ENCODE measurements at places on chromosomes 12 and 14.

DNA sequence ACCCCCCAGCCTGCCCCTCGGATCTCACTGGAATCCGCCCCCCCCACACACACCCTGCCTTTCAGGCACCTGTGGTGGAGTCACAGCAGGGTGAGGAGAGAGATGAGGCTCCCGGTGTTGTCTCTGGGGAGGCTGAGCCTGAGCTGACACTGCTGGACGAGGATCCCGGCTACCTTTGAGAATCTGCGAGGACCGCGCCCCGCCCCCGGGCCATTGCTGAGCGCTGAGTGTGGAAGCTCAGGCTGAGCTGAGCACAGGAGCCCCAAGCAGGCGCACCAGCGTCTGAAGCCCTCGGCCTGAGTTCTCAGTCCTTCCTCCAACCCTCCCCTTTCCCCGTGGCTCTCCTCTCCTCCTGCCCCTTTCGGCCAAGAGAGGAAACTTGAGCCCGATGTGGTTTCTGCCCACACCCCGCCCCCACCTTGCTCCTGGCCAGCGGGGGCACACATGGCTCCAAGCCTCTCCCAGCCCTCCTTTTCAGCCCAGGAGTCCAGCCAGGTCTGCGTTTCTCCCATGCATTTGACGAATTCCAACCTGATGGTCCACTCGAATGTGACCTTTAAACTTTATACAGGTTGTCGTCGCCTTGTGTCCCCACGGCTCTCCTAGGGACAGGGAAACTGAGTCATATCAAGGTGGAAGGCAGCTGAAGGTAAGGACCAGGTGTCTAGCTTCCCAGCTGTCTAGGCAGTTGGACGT, at the start of gene NFE2:
TSS of gene NFE2 (minus strand) at position 284 of the 696 bp plus-strand sequence. CDS start 5,767 bp downstream, outside the sequence.
- DNase-seq = peak; percentile 58

DNA sequence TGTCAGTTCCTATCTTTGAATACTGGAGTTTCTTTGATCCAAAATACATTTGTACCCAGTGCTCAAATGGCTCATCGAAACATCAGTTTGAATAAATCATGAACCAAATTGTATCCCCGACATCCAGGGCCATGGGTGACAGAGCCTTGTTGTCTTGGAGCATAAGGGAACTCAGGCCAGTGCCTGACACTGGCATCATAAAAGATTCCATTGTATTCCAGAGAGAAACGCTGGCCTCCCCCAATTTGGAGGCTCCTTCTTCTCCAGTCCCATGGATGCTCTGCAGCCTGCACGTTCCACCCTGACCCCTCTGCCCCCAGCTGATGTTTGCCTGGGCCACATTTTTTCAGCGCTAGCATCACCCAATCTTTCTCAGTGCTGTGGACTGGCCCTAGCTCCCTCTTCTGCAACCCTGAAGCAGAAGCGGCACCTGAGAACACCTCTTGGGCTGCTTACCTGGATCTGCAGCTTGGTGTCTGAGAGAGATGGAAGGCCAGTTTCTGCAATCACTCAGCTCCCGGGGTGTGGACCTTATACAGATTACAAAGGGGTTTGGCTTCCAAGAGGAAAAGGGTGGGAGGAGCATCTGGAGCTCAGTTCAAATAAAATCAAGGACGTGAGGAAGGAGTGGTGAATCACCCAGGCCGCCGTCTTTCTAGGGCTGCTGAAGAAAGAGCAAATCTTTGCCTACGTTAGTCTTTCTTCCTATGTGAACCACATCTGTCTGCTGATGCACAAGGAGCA, at the start of gene RNASE1:
TSS of gene RNASE1 (minus strand) at position 504 of the 744 bp plus-strand sequence. CDS start 776 bp downstream, outside the sequence.
- no peak for DNase-seq

DNA sequence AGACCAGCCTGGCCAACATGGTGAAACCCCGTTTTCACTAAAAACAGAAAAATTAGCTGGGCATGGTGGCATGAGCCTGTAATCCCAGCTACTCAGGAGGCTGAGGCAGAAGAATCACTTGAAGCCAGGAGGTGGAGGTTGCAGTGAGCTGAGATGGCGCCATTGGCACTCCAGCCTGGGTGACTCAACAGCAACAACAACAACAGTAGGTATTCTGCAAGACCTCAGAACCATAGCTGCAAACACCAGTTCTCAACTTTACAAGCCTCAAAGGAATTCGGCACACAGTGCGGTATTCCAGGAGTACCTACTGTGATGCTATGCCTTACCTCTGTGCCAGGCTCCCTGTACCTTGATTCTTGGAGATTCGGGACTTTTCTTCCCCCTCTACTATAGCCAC, 15.8 kb downstream of the FOXN3 start:
- no peak for DNase-seq

DNA sequence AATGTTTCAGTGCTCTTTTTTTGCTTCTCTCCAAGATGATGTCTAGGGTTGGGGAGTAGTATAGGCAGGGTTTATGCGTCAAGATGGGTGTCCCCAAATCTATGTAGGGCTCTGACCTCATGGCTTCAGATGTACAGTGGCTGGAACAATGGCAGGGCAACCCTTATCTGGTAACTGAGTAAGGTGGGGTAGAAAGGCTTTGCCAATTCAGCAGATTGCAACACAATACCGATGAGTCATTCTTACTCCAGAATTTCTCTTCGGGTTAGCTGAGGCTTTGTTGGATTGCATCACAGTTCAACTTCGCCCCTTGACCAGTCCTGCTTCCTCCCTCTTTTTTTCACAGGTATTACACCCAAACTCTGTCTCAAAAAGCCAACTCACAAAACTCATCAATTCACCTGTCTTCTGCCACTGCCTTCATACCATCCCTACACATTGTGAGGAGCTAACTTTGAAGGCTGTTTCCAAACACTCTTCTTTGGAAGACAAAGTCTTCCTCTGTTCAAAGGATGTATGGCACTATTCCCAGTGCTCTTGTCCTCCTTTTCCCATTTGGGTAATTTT, 190.2 kb upstream of the CNOT2 start:
- DNase-seq = peak; percentile 71

DNA sequence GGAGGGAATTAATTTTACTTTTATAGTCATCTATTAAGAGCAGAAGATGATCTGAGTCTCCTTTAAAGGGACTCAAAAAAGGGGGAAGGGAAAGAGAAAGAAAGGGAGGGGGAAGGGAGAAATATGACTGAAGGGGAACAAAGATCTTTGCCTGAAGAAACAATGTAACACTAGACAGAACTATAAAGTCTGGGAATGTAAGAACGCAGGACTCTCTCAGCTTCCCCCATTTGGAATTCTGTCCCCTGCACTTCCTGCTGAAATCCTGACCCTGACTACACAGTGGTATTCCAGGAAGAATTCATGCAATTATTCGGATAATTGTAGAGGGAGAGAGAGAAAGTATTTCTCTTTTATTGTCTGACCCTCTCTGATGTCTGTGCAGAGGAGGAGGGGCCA, 8.6 kb upstream of the HOXC11 start:
- no peak for DNase-seq

DNA sequence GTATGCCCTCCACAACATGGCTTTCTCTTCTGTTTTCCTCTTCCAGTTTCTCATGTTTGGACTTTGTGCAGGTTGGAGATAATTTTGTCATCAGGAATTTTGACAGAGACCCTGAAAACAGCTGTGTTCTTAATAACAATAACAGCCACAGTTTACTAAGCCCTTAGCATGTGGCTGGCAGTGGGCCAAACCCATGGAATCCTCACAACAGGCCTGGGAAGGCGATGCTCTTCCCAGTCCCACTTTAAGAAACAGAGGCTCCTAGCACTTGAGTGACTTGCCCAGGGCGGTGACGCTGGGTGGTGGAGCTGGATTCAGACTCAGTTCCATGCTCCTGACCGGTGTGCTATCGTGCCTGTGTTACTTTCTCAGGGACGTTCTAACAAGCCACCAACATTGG, 20.1 kb upstream of the PLEKHG3 start:
- peak; percentile 61 for DNase-seq

- no peak for DNase-seq
These were observed 474 bp downstream of the KCNK10 start for GRCh38 chr14:88322504-88323085.

- DNase-seq = peak; percentile 22
These were observed 179.4 kb upstream of the ARHGAP5 start for GRCh38 chr14:31897581-31898186.

DNA sequence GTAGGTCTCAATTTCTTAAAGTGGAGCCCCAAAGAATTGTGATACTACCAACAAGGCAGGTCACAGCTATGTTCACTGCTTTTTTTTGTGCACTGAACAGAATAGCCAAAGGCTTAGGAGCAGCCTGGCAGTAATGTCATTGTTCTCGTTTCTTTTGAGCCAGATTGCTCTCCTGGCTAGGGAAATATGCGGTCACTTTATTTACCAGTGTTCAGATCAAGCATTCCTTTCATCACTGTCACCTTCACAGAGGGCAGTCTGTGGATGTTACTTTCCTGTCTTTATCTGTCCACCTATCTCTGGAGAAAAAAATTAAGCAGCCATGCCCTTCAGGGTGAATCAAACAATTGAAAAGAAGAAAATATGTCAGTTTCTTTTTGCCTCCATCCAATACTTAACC, 159.6 kb downstream of the BTG1 start:
- DNase-seq = no peak

GRCh38 chr12:106774005-106774807, at the start of gene RIC8B:
RIC8B (plus strand) TSS chr12:106774682; CDS start chr12:106774746, 64 bp downstream.
- DNase-seq = peak; percentile 99

DNA sequence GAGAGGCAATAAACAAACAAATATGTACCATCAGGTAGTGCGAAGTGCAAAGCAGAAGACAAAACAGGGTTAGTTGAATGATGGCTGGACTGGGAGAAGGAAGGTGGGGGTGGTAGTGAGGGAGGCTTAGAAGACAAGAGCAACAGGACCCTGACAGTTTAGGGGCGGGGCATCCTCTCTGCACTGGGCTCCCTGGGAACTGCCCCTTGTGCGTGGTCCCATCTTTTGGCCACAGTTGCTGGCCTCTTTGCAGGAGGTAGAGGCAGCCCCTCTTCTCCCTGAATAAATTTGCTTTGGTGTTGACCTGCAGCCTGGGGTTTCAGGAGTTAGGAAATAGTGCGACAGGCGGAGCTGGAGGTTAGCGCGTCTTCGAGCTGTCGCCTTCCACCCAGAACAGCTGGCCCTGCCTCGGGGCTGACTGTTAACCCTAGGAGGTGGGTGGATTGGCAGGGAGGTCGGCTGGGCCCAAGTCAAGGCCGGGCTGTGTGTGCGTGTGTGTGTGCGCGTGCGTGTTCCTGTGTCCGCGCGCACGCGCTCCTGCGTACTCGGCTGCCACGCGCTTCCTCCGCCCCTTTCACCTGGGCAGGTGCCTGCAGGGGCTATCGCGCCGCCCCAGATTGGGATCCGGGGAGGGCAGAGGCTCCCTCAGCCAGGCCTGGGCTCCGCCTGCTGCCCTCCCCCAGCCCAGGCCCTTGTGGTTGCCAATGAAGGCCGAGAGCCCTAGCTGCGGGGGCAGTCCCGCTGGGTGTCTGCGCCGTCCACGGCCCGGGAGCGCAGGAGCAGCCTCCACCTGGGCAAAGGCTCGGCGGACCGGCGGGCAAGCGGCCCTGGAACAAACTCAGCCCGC, 180.8 kb downstream of the ADCK1 start:
- no peak for DNase-seq

GRCh38 chr14:68658943-68659931, 133.6 kb downstream of the ZFP36L1 start:
- DNase-seq = peak; percentile 51

DNA sequence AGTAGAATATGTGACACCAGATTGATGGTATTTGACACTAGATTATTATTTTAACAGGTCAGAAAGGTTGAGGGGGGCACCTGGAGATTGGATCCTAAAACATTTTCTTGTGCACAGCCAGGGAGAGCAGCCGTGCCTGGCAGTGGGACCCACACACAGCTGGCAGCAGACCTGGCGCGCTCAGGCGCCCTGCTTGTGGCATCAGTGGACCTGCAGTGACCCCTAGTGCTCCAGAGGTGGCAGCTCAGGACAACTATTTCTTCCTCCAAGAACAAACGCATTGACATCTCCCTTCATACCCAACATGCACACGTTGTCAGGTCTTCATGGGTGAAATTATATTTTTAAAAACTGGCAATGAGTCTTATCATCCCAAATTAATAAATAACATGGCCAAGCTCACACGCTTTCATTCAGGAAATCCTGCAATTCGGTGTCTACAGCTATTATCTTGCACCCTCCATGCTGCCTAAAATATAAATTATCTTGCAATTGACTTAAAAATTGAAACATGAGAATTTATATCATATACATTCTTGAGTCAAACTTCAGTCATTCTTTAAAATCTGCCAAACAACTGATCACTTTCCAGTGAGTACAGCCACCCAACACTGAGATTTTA, 7.7 kb upstream of the TMEM132D start:
- peak; percentile 45 for DNase-seq

- peak; percentile 72 for DNase-seq
These were observed 9.4 kb downstream of the GCH1 start for GRCh38 chr14:54893151-54893760.

DNA sequence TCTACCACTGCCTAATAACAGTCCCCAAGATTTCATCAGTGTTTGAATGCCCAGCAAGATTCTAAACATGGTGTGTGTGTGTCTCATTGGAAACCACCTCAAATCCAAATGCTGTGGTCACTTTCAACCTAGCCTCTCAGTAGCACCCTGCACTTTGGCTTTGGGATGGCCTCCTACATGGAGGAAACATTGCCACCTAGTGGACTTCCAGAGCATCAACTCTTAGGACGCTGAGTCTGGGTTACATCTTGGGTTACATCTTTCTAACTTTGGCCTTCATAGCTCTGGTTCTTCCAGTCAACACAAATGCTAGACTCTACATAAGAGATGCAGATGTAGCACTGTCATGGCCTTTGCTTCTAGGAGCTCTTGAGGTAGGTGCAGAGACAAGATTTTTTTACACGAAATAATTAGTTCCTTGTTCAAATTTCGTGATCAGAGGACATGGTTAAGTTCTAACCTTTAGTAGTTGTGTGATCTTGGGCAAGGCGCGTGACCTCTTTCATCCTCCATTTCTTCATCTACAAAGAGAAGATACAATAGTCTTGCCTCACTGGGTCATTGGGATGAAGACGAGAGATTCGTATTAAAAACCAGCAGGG, 113.5 kb upstream of the VASH1 start:
- DNase-seq = peak; percentile 42

GRCh38 chr12:67078957-67079356, 190.2 kb upstream of the CAND1 start:
- no peak for DNase-seq

- no peak for DNase-seq
These were observed 39.4 kb downstream of the MLXIP start for GRCh38 chr12:122117979-122118378.

DNA sequence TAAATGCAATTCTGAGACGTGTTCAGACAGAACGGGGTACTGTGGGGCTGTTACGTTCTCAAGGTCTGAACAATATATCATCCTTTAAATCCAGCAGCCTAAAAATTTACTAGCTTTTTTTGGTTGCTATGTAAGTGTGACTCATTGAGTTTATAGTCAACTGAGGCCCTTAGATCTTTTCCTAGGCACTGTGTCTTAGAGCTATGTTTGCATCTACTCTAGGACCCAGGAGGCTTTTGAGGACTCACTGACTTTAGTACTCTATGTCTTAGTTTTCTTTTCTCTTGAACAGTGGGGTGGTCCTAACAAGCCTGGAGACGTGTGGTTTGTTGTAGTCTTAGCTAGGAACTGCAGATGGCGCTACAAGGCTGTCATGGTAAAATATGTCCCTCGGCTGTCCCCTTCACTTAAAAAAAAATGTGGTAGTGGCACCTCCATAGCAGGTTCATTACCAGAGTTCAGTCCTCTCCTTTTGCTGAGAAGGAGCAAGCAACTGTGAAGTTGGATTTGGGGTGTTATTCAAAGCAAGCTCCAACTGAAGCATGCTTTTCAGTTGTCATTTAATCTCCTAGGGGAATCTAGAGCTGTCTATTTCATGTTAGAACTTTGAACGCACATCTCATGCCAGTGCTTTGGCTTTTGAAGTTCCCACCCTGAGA, 8.7 kb upstream of the SPATS2 start:
- DNase-seq = peak; percentile 62

- no peak for DNase-seq
These were observed 30.9 kb upstream of the FBRSL1 start for GRCh38 chr12:132458846-132459641.

Measured in fibroblast of skin of right biceps (primary cell).